Activated gamma-delta T cell treated with Interleukin-2 at 50 U/mL for 16 hours (primary cell): ENCODE measurements at places on chromosomes 13 and 19.

DNA sequence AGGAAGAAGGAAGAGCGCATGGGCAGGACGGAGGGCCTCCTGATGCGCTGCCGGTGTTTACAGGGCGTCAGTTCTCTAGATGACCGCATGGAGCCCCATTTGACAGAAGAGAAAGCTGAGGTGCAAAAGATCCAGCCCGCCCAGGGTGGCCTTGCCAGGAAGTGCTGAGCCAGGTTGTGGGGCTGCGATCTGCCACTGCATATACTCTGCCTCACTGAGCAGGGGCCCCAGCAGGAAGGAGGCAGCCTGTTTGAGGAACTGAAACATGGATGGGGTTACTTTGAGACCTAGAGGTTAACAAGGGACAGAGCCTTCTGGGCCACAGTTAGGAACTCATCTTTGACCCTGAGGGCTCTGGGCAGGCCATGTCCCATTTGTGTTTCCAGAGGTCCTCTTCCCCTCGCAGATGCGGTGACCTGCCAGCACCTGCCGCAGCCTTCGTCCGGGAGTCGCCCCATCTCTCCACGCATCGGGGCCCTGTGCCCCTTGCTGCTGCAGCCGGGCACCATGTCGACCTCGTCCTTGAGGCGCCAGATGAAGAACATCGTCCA lies 3.2 kb downstream of the EPN1 start:
- no peak for DNase-seq

- no peak for DNase-seq
These were observed 4.8 kb downstream of the TJP3 start for GRCh38 chr19:3712663-3713611.

DNA sequence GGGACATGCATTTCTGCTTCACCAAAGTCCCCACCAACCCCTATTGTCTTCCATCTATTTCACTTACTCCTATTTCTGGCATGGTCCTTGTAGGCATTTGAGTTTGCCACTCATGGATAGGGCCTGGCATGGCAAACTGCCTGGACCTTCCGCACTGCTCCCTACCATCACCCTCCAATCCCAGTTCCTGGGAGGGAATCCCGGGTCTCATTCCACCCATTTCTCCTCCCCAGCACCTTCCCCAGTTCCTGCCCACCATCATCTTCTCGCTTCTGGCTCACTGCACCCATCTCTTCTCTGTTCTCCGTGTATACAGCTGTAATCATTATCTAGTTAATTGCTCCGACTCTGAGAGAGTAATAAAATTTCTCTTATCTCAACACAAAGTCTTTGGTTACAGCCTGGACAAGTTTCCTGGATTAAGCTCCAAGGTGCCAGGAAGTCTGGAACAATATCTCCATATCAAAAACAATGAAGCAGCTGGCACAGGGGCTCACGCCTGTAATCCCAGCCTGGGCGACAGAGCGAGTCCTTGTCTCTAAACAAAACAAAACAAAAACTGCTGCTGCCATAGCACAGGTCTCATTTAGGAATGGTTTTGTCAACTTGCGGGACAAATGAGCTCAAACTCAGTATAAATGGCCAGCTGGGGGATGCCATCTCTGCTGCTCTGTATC lies 17.0 kb upstream of the COX7A1 start:
- no peak for DNase-seq

DNA sequence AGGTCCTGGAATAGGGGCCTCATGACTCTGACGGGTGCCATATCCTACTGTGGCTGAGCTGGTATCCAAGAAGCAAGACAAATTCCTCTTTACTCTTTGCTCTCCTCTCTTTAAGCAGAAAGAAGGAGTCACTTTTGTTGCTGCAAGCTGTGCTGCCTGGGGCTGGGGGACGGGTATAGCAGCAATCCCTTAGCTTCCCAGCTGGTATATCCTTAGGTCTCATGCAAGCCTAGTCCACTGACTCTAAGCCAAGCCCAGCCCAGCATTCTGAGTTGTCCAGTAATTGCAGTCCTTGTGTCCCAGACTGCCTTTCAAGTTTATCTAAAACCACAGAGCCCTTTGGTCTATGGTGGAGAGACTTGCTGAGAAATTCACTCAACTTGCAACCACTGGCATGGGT lies 893.0 kb upstream of the PRR20A start:
- no peak for DNase-seq
